ENCODE measurements at places on chromosomes 16 and 17.
A peak's percentile ranks its signal among the peaks of the same experiment; 100 is the strongest.

GRCh38 chr17:17072546-17072945, 30.3 kb downstream of the MPRIP start:
- no peak for DNase-seq

DNA sequence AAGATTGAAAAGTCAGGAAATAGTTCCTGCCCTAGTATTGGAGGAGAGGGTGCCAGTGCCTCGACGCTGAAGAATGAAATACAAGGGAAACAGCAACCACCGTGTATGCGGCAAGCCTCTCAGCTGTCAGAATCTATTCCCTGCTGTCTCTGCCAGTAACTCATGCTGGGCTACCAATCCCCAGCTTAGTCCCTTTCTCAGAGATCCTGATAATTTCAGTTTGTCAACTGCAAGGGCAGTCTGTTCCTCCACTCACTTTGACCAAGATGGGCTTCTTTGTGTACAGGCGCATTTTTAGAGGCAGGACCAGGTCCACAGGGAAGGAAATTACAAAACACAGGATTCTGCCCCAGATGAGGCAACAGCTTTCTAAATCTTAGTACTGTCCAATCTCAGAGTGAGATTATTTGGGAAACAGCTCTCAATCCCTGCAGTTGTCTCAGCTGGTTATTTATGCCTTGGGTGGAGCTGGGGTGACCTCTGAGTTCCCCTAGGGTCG, 1.3 kb downstream of the NQO1 start:
- DNase-seq, result no peak

DNA sequence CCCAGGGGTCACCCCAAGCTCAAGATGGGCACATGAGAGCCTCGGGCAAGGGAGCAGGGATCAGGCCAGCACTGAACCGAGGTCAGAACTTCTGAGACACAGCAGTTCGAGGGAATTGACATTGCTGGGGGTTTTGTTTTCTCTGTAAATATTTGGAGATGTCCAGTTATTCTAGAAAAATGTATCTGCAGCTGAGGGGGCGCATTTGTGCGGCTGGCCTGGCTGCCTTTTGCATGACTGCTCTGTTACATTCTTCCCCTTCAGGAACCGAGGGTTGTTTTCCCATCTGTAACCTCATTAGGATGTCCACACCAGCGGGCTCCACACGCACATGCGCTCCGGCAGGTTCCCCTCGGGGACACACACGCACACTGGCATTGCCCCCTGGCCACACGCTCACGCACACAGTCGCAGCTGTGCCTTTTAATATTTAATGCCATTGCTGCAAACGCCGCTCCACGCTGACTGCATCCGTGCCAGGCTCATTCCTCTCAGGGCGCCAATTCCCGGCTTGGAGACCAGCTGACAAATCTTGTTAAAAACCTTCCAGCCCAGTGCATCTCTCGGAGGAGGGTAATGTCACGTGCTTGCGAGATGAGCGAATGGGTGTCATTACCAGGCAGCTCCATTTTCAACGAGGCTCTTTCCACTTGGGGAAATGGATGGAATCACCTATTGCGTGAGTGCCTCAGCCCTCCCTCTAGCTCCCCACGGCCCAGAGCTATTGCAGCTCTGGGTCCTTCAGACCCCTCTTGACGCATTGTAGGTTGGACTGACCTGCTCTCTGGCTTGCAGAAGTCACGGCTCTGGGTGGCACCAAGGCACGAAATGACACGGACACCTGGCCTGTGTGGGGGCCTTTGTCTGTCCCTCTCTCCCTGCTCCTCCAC, 13.1 kb downstream of the CCR7 start:
- peak; percentile 86 for DNase-seq

DNA sequence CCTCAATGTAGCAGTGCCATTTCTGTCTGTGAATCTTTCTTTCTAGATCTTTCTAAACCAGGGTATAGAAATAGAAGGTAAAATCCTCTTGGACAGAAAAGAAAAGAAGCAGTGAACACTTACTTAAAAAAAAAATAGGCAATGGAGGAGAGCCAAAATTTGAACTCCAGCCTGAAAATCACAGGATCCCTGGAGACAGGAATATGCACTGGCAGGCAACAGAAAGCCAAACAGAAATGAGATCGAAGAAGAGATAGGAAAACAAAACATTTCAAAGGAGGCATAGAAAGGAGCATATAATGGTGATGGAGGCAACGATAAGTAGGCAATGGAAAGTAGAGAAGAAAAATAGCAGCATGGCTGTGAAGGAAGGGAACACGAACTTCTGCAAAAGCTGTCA, 253.7 kb upstream of the HSBP1 start:
- DNase-seq, result no peak

DNA sequence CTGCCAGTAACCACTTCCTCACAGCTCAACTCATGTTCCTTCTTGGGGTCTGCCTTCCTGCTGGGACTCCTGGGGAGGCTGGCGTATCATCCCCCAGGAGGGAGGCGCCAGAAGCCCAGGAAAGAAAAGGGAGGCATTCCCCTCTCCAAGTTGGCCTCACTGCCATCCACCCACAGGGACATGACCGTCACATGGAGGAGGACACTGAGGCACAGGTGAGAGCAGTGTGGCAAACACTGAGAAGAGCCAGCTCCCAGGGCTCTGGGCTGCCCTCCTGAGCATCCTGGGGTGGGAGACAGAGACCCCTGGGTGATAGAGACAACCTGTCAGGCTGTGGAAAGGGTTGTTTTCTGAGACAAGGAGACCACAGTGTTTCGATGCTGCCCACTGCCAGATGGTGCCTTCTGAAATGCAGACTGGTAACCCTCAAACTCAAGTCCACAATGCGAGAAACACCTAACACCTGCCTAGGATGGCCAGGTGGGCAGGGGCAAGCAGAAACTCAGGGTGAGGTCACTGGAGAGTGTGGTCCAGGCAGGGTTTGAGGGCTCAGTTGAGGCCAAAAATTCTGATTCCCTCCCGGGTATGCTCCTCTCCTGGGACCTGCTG, 1722.1 kb downstream of the TP53TG3F start:
- DNase-seq, result no peak

- DNase-seq, result no peak
Measured at GRCh38 chr17:78290721-78291120, 59.3 kb downstream of the TMEM235 start.

GRCh38 chr17:7308625-7309433, 1.4 kb downstream of the EIF5A start:
- DNase-seq, result peak; percentile 54

- no peak for DNase-seq
Measured at GRCh38 chr17:67855504-67856324, 30.4 kb downstream of the BPTF start.

- no peak for DNase-seq
Measured at GRCh38 chr16:86079255-86079885, 180.4 kb downstream of the IRF8 start.

DNA sequence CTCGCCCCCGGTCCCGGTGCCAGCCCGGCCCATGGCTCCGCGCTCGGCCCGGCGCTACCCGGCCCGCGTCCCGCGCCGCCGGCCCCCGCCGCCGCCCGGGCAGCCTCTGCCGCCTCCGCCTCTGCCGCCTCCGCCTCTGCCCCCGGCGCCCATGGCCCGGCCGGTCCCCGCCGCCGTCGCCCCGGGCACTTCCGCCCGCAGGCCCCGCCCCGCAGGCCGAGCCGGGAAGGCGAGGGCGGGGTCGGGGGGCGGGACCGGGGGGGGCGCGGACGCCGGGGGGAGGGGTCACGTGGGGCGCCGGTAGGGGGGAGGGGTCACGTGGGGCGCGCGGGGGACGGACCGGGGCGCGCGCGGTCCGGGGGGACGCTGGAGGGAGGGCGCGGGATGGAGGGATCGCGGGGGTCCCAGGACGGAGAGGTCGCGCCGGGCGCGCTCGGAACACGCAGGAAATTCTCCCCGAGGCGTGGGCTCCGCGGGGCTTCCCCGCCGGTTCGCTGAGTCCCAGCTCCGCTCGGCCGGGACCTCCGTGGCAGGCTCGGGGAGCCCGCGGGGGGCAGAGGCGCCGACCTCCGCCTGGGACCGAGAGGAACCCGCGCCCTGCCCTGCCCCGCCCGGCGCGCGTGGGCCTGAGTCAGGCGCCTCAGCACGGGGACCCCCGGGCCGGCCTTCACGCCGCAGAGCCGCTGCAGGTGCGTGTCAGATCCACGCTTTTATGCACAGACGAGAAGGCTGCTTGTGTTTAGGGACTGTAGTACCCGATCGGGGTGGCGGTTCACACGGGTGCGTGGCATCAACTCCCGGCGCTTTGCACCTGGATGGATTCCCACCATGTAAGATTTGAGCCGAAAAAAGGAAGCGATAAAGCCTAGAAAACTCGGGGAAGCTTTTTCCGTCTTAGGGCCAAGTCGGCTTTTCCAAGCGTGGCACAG, at the start of gene PGAP6:
Gene PGAP6, minus strand, starts transcription at position 190 of the 929 bp plus-strand sequence. Its CDS starts 157 bp downstream, at position 33.
- no peak for DNase-seq

DNA sequence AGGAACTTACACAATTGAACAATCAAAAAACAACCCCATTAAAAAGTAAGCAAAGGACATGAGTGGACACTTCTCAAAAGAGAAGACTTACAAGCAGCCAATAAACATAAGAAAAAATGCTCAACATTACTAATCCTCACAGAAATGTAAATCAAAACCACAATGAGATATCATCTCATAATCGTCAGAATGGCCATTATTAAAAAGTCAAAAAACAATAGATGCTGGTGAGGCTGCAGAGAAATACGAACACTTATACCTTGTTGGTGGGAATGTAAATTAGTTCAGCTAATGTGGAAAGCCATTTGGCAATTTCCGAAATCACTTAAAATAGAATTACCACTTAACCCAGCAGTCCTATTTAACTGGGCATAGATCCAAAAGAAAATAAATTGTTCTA, 301.9 kb upstream of the KCNJ16 start:
- no peak for DNase-seq

DNA sequence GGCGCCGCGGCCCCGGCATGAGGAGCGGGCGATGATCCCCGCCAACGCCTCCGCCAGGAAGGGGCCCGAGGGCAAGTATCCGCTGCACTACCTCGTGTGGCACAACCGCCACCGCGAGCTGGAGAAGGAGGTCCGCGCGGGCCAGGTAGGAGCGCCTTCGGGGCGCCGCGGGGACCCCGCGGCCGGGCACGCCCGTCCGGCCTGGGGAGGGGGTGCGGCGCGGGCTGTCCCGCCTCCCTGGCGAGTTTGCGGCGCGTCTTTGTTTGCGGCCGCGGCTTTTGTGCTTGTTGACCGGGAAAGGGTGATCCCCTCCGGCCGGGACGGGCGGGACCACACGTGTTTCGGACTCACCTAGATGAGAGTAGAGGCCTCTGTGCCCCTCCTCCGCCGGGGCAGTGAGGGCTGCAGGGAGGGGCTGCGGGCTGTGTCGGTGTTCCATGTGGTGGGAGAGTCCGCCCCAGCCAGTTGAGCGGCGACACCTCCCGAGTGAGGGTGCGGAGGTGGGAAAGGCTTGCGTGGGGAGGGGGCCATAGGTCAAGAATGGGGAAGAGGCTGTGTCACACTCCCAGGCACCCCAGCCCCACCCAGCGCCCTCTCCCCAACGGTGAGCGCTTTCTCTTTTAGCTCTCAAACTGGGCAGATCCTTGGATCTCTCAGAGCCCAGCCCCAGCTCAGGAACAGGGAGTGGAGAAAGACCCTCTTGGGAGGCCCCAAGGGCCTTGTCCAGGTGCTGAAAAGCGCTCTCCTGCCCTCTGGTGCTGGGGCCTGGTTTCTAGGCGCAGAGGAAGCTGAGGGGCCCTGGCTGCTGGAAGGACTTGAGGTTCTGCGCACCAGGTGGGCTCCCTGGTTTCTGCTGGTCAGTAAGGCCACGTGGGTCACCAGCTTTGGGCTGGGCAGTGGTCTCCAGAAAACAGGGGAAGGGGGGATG, 923 bp downstream of the ANKRD13B start:
- DNase-seq, result no peak

- DNase-seq, result no peak
Measured at GRCh38 chr16:79090966-79091365, 509.6 kb downstream of the MAF start.

GRCh38 chr17:5248821-5249479, 14.3 kb upstream of the SCIMP start:
- DNase-seq, result no peak

All from fibroblast of the conjunctiva (primary cell).